ENCODE measurements at places on chromosomes 1 and 21.

DNA sequence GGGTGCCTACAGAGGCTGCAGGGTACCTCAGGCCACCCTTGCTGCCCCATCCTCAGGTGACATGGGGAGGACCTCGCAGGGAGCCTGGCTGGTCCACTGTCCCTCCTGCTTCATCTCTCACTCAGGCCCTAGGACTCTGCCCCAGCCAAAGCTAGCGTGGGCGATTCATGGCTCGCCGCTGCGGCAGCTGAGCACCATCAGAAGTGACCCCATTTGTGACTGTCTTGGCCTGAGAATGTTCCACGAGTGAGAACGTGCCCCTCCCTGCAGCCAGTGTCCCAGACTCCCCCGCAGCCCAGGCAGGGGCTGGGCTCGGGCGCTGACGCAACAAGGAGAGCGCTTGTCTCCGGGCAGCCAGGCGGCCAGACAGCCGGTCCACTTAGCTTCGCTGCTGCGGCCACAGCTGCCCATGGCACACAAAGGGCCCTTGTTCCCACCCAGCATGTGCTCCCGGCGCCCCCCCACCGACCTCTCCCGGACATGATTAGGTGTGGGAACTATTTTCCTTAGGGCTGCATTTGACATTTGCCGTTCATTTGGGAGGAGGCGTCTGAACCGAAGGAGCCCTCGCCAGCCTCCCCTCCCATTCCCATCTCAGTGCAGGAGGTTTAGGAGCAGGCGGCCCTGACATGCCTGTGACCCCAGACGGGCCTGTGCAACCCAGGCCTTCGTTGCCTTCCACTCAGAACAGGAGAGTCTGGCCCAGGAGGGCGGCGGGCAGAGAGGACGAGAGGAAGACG, 19.3 kb upstream of the POFUT2 start:
- DNase-seq: no peak

- DNase-seq: no peak
These were observed 85.0 kb downstream of the PCP4 start for GRCh38 chr21:39952265-39952664.

DNA sequence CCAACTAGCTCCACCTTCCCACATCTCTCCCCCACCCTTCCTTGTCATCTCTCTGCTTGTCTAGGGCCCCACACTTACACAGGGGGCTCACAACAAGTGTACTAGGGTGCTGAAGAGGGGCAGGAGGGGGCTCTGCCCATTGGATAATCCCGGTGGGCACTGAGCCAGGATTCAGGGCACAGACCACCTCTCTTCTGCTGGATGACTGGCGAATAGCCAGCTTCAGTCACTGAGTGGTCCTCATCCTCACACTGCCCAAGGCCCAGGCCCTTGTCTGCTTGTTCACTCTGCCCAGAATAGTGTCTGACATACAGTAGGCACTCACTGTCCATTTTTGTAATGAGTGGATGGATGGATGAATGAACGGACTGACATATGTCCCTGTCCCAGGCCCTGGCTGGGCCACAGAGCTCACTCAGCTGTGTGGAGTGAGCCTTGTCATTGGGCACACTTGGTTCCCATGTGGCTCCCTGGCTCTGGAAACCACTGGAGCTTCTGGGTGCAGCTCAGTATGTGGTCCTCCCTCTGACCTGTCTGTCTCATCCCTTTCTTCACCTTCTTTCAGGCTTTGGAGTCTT, 36.6 kb downstream of the FOXO6 start:
- DNase-seq: no peak

GRCh38 chr1:17372955-17373354, 959 bp downstream of the PADI6 start:
- DNase-seq: no peak

GRCh38 chr1:36950604-36951291, 83.6 kb downstream of the GRIK3 start:
- DNase-seq: no peak

GRCh38 chr21:43312011-43312410, 114.9 kb downstream of the SIK1 start:
- DNase-seq: no peak

GRCh38 chr1:214380396-214380795, 99.4 kb downstream of the SMYD2 start:
- DNase-seq: peak; percentile 77
